SJSA1 (cell line): ENCODE measurements at places on chromosomes 12 and 14.

GRCh38 chr14:61632807-61633206 is 62.5 kb upstream of the HIF1A start:
- H3K36me3 ChIP-seq = no peaks in the 10 kb centered on the region
- no peaks in the 10 kb centered on the region for H3K27me3 ChIP-seq
- no peak overlapping the region for H3K4me3 ChIP-seq
- no peak for DNase-seq
- H3K27ac ChIP-seq = no peak overlapping the region

DNA sequence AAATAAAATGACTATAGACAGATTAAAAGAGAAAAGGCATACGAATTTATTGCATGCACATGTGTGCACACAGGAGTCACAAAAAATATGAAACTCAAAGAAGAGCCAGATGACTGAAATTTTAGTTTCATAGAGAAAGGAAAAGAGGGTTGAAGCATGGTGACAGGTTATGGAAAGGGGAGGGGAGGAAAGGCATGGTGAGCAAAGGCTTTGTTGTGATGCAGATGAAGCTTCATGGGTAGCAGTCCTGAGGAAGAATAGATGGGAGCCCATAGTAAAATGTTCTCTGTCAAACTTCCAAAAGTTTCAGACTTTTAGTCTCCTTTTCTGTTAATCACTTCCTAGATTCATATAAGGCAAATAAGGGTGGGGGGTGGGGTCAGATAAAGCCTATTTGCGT is 612.7 kb upstream of the ATP2B1 start:
- no peaks in the 10 kb centered on the region for H3K27me3 ChIP-seq
- no peak for DNase-seq
- H3K4me1 ChIP-seq = no peaks in the 10 kb centered on the region
- H3K4me3 ChIP-seq = no peak overlapping the region
- no peaks in the 10 kb centered on the region for H3K36me3 ChIP-seq
- H3K27ac ChIP-seq = no peak overlapping the region

DNA sequence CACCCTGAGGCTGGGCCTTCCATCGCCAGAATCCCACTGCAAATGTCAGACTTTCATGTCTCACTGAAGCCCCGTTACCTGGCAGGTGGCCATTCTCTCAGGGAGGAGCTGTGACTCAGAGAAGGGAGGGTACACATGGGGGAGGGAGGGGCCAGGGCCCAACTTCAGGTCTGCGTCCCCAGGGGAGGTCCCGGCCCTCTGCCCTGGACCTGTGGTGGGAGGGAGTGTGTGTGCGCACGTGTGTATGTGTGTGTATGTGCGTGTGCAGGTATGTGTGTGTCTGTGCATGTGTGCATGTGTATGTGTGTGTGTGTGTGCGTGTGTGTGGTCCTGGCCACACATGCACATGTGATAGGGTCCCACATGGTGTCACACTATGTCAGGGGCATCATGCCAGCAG is 50.9 kb downstream of the MVK start:
- no peak for DNase-seq
- no peak overlapping the region for H3K4me3 ChIP-seq
- H3K4me1 ChIP-seq = no peaks in the 10 kb centered on the region

GRCh38 chr12:46507766-46508165 is 135.2 kb upstream of the SLC38A2 start:
- no peaks in the 10 kb centered on the region for H3K27me3 ChIP-seq
- DNase-seq = no peak
- no peak overlapping the region for H3K27ac ChIP-seq
- no peak overlapping the region for H3K4me3 ChIP-seq
- no peaks in the 10 kb centered on the region for H3K36me3 ChIP-seq

GRCh38 chr14:95895720-95896119 is 19.1 kb downstream of the TUNAR start:
- no peak overlapping the region for H3K4me3 ChIP-seq
- no peak for DNase-seq
- no peaks in the 10 kb centered on the region for H3K36me3 ChIP-seq
- no peaks in the 10 kb centered on the region for H3K4me1 ChIP-seq
- H3K27ac ChIP-seq = no peak overlapping the region
